ENCODE measurements at places on chromosomes 5 and 9.

DNA sequence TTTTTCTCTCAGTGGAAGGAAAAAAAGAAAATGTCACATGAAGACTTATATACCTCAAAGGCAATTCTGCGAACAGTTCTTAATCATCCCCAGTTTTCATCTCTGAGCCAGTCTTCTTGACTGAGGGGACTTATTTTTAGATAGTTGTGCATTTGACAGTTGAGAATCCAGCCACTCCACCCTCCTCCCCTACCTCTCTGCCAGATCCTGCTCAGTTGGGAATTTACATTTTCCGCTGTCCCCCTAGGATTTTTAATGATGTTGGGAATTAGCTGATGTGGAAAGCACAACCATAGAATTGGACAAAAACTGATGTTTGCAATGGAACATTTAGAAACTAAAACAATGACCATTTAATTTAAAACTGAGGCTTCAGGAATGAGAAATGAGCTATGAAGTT is 194.3 kb upstream of the PIK3R1 start:
- DNase-seq, result no peak

DNA sequence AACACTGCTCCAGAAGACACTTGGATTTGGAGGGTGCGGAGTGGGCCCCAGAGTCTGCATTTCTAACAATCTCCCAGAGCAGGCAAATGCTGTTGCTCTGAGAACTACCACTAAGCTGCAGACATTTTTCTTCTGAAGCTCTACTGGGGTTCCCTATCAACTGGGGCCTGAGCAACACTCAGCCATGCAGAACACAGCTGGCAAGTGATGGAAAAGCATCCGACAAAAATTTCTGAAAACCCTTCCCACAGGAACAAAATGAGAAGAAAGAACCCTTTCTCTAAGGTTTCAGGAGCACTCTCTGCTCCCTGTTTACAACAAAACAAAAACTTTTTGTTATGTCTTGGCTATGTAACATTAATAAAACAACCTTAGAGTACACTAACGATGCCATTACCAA is 516.9 kb downstream of the CTNND2 start:
- no peak for DNase-seq

- DNase-seq, result no peak
These were observed 56.5 kb downstream of the XRCC4 start for GRCh38 chr5:83133797-83134196.

- DNase-seq, result no peak
These were observed 94.8 kb upstream of the SMARCA2 start for GRCh38 chr9:1920386-1920785.

GRCh38 chr9:90898228-90898627 is 96.6 kb downstream of the SYK start:
- DNase-seq, result no peak

DNA sequence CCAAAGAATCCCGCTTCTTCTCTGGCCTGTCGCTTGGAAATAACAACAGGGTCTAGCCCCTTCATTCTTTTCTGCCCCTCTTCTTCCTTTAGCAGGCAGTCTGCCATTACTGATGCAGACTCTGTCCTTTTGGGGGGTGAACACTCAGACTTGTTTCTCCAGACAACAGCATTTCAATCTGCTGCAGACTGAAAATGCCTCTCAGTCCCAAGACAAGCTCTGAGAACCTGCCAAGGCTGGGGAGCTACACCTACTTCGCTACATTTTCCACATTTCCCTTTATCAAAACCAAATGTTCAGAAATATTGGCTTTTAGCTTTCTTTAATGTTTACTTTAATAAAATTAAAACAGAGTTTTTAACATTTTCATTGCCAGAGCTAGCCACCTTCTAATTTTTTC is 152.4 kb downstream of the MPDZ start:
- DNase-seq, result no peak
